EH (cell line): ENCODE measurements at places on chromosomes 5 and 9.

- peak; percentile 74 for DNase-seq
Measured at GRCh38 chr9:26369093-26369492, 523.5 kb downstream of the CAAP1 start.

DNA sequence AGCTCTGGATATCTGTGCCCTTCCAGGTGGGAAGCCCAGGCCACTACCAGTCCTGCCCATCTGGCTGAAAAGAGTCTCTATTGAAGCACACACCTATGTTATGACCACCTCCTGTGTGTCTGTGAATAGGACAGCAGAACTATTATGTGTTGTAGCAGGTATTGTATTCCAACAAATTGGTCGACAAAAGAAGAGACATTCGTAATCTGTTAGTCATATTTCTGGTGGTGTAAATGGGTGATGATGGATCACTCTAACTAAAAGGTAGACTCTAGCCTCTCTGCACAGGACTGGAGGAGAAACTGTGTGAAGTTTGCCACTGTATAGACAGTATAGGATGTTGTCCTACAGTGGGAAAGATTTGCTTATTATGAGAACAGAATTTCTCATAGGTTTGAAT is 416.1 kb downstream of the TMEM38B start:
- no peak for DNase-seq

DNA sequence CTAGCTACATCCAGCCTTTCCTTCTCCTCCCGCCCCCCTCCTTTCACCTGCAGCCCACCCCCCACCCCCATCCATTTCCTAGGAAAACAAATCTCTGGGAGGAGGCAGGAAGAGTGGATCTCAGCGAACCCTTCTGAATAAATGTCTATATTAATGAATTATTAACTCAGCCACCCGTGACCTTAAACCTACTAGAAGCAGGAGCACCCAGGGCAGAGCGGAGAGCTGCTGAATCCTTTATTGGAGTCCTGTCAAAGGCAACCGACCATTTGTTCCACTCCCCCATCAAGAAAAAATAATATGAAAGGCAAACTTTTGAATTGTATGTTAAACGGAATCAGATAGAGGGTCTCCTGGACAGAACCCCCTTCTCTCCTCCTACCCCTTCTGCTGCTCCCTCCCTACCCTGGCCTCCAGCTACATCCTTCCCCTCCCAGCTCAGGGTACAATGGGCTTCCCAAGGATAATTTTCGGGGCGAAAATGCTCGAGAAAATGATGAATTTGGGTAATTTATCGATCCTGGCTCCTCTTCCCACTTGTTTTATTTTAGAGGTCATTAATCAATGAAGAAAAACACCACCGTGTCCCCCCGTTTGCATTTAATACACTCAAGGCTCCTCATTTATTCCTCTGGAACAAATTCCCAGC is 3.3 kb upstream of the PRDM6 start:
- DNase-seq, result no peak

DNA sequence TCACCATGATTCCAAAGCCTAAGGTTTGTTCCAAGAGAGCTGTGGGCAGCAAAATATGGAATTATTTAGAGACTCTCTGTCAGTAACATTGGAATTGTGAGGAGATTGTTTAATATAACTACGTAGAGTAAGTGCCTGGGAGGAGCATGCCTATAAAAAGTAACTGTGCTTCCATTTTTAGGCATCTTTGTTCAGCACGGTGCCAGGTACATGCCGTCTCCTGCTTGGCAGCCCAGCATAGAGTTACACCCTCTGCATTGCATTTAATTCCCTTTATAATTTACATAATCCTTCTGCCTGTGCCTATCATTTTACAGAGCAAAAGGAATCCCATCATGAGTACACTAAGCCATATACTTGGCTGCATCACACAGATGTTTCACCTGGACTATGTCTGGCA is 32.1 kb upstream of the ALDH1A1 start:
- no peak for DNase-seq

DNA sequence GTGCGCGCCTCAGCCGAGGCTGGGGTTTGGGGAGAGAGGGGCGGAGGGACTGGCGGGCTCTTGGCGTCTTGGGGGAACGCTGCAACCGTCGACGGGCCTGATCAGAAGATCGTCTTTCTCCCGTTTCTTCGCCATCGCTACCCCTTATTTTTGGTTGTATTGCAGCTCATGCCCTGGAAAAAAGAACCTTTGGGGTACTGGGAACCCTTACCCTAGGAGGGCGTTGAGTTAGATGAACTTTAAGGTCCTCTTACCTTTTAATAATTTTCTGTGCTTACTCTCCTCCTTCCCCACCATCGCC is 719 bp downstream of the PAIP2 start:
- no peak for DNase-seq

- DNase-seq, result peak; percentile 60
Measured at GRCh38 chr5:17436761-17437221, 61.2 kb upstream of the TAF11L2 start.

DNA sequence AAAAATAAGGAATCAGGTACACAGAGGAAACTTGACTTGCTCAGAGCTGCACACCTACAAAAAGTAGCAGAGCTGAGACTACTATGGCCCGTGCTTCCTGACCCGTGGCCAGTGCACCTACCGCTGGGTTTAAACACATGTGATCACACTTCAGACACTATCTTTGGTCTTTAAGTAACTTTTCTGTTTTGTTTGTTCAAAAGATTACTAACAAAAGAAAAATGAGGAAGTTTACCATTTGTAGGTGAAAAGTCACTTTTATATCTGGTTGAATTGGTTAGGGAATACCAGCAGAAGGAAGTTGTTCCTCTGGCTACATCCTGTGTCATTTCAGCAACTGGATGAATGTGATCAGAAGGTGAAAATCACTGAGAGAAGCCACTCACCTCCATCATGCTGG is 6.5 kb upstream of the SYK start:
- no peak for DNase-seq

DNA sequence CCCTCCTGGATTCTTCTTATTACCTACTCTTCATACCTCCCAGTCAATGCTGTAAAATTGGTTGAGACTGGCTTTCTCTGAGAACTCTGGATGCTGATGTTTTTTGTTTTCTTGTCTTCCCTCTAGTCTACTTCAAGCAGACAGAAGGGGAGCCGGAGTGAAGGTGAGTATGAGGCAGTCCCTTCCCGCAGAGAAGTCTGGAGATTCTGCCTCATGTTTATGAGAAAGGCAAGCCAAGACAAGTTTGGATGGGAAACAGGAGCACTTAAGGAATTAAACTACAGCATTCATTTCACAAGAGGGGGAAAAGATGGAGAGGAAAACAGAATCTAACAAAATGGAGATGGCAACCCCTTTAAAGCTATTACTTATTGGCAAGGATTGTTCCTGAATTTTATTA is 246.1 kb downstream of the TRIM32 start:
- no peak for DNase-seq

GRCh38 chr5:40648150-40648549 is 31.6 kb upstream of the PTGER4 start:
- DNase-seq, result no peak

GRCh38 chr5:141521244-141521781 is 32.4 kb downstream of the PCDHGC5 start:
- peak; percentile 99 for DNase-seq

DNA sequence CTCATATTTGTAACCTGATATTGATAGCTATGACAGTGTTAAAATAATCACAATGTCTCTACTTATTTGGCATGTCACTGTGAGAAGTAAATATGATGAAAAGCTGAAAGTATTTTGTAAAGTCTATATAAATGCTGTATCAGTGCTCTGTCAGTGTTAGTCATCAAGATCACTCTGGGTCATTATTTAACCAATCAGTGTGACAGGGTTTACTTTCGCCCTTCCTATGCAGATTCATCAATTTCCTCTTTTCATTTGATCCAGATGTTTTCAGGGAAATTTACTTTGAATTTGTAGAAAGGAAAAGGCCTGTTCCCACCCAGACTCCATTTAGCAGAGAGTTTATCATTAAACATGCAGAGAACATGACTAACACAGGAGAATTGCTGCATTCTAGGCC is 9.9 kb upstream of the PCSK5 start:
- DNase-seq, result no peak

- no peak for DNase-seq
Measured at GRCh38 chr9:85040821-85041465, 371.4 kb downstream of the NTRK2 start.

- peak; percentile 41 for DNase-seq
Measured at GRCh38 chr9:37350486-37351190, 71.9 kb upstream of the GRHPR start.
